CD4-positive, alpha-beta T cell treated with Interleukin-17A for 4 hours (primary cell): ENCODE measurements at places on chromosomes 7 and 10.
A peak's percentile ranks its signal among the peaks of the same experiment; 100 is the strongest.

DNA sequence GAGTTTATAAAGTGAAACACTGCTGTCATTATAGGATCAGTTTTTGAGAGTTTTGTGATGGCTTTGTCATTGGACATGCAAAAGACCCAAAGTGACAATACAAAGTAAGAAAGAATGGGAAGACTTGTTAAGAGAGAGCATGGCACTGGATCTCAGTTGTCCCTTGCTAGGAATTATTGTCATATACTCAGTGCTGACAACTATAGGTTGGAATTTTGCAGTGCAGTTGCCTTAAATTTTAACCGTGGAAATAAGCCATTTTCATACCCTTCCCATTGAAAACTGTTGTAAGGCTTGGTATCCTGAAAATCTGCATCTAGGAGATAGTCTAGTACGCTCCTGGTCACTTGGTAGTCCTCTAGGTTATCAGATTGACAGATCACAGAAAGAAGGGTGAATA, 1156.7 kb downstream of the GATA3 start:
- DNase-seq = no peak

DNA sequence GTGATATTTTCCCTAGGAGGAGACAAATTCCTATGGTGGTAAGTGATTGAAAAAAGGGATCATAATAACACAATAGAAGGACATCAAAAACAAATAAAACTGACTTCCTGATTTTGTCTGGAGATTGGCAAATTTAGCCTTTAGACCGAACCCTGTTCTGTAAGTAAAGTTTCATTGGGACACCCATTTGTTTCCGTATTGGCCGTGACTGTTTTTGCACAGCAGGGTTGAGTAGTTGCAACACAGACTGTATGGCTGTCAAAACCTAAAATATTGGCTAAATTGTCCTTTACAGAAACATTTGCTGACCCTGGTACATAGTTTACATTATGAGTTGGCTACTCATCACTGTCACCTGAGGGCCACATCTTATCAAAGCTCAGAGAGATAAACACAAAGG, 168.6 kb downstream of the PRKCQ start:
- no peak for DNase-seq

DNA sequence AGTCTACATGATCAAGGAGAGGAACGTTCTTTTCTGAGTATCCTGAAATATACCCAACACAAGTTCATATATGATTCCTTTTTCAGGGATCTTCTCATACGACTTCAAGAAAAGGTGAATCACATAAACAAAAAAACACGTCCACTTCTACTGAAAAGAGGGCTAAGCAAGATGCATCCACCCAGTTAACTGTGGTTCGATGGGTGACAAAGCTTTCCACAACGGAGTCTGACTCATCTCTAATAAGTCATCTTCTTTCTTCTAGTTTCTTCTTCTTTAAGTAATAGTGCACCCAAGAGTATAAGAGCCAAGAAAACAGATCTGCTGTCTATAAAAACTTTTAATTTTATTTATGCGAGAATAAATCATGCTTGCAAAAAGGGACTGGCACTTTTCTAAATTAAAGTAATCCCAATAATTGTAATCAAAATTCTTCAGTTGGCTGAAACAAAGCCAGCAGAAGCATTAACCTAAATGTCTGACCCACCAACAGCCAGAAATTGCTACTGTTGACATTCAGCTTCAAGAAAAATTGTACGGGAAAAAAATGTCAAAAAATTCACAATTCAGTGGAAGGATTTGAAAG, 146.9 kb upstream of the ANK3 start:
- no peak for DNase-seq

DNA sequence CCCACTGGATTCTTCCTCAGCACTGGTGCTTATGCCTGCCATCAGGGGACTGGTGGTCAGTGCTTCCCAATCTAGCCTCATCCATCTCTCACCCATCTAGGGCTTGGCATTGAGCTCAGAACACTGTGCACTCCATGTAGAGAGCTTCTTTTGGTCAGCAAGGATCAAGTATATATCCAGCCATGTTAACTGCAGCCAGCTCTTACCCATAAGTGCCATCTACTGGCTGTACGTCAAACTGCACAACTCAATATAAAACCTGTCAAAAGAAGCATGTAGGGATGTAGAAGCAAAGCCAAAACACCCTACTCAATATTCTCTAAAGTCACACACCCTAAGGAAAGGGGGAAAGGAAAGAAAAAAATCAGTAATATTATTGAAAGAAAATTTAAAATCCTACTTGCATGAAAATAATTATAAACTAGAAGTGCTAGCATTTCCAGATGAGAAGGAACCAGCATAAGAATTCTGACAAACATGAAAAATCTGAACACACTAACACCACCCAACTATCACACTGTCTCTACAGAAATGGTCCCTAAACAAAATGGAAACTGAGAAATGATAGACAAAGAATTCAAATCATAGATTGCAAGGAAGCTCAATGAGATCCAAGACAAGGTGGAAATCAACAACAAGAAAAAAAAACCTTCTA, 531.1 kb upstream of the STEAP1 start:
- DNase-seq = peak; percentile 31

DNA sequence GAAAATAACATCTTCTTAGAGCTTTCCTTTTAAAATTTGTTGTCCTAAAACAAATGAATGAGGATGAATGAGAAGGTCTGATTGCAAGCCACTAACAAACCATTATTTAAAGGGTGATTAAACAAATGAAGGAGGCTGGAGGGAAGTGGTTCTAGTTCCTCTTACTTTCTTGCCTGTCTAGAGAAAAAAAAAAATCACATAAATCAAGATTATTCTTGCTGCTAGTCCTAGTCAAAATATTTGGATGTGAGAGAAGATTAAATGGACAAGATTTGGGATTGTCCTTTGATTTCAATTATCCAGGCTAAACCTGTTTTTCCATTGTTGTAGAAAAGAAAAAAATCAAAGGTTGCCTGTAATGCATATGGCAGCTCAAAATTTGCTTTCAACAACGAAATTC, 3.3 kb downstream of the SKAP2 start:
- DNase-seq = no peak

GRCh38 chr10:59907918-59908807, 1.8 kb upstream of the CCDC6 start:
- peak; percentile 63 for DNase-seq

- no peak for DNase-seq
These were observed 51.3 kb upstream of the PRKAR1B start for GRCh38 chr7:778271-778967.

DNA sequence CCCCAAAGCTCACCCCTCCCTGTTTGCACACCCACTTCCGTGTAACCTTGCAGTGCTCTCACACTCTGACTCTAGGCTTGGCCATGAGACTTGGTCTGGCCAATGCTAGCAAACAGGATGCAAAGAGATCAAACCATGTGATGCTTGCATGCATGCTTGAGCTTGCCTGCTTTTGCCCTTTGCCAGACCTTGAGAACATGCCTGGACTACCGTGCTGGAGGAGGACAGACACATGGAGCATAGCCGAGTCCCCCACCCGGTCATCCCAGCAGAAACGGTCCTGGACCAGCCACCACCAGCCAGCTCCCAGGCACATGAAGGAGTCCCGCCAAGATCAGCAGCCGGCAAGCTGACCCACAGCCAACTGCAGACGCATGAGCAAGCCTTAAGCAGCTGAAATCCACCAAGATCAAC, 23.4 kb downstream of the PYROXD2 start:
- DNase-seq = no peak

DNA sequence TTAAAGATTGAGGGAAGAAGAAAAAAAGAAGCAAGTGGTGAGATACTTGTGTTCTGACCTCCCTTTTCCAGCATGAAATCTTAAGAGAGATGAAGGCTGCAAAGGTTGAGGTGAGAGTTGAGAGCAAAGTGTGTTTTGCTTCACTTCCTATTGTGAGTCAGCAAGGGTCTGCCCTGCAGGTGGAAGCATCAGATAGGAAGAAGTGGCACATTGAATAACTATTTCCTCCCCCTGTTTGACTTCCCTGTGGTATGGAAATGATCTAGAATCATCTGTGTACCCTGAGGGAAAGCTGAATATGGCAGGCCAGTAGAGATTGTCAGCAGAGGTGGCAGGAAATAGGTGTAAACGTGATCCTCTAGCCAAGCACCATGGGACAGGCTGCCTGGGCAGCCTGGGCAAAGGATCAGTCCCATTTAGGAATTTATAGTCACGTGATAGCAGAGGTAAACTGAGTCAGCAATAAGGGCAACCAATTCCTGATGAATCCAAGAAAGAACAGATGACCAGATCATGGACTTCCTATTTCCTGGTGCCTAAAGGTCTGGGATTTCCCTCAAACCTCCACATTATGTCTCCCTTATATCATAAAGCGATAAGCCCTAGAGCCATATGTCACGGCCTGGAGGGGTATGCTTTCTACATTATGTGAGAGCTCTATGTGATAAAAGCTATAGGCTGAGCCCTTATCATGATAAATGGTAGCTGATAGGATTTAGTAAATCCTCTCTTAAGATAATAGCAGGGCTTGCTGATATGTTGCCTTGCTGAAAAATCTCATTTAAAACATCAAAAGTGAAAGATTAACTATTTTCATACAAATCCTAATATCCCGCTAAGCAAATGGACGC, 287.0 kb downstream of the MDFIC start:
- no peak for DNase-seq

- DNase-seq = no peak
These were observed 43.3 kb downstream of the C10orf120 start for GRCh38 chr10:122656308-122656705.
